H9 (cell line): ENCODE measurements at places on chromosomes 6 and 20. TPM values are rescaled to one million over a fixed set of nuclear protein-coding genes. Genes with fewer than 3 reads are reported as not detected.

The CGA gene
- total RNA-seq: not detected in 2 replicates

The MMP24 gene
- 23.0 and 24.7 TPM in 2 replicates for total RNA-seq

- DNase-seq: no peak
These were observed 120.2 kb upstream of the MAP3K4 start for GRCh38 chr6:160871320-160871719.

DNA sequence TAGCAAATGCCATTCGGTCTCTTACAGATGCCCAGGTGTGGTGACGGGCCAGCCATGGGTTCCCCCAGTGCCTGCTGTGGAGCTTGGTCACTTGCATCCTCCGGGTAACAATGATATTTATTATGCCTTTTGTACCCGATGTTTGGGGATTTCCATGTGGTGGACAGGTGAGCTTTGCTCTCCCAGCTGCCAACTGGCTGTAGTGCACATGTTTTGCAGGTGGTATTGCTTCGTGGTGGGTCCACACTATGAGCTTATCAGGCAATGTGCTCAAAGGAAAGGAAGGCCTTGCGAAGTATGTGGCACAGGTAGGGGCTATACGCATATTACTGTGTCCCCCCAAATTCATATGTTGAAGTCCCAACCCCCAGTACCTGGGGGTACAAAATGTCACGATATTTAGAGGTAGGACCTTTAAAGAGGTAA is 4.2 kb upstream of the CTCFL start:
- no peak for DNase-seq

The TINAG gene
- total RNA-seq: not detected in 2 replicates

The SYCP2L gene
- 3.5 and 4.3 TPM in 2 replicates for total RNA-seq

DNA sequence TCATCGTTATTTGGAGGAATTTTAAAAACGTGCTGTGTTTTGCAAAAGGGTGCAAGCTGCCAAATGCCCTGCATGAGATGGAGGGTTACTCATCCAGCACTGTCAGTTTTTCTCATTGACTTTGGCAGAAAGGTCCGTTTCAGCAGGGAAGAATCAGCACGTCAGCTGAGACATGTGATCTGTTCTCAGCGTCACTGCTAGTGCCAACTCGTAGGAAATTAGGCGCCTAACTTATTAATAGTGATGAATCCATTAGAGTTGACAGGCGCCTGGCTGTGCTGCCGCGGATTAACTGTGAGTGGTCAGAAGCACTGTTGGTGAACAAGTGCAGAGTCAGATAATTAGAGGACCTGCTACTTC is 175.5 kb upstream of the FOXQ1 start:
- no peak for DNase-seq

The GINS1 gene
- 74.3 and 74.5 TPM in 2 replicates for total RNA-seq

DNA sequence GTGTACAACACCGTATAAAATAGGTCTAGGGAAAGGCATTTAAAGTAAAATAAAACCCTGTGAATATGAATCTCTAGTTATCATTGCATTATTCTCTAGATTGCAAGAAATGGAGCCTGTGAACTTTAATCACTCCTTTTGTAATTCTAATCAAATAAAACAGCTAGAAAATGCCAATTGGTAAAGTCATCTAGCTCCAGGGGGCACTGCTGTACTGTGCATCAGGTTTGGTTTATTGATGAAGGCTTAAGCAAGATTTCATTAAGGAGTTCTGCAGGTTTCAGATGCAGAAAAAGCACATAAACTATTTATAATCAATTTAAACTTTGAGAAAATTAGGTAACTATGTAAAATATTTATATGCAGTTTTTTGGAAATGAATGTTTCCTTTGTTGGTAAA is 645.0 kb downstream of the PHF3 start:
- DNase-seq: no peak

The BACH2 gene
- 2.0 and 2.6 TPM in 2 replicates for total RNA-seq

The OLIG3 gene
- total RNA-seq: 0.22 and 0.42 TPM in 2 replicates

DNA sequence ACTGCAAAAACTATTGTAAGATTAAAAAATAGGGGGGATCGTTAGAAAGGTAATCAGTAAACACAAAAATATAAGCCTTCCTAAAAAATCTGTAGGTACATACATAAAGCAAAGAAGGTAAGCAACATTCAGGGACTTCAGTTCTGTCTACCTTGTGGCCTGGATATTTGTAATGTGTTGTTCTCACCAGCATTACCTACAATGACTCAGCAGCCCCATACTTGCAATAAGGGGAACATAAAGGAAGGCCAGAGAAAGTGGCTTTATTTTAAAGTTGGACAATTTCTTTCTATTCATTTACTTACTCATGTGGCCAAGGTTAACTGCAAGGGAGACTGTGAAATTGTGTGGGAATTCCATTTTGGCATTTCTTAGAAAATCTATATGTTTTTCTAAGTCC is 277.2 kb upstream of the PREP start:
- no peak for DNase-seq

- peak; percentile 34 for DNase-seq
These were observed 537 bp downstream of the PPIL4 start for GRCh38 chr6:149545258-149545753.

- no peak for DNase-seq
These were observed 374.3 kb downstream of the LMBRD1 start for GRCh38 chr6:69422475-69422874.

DNA sequence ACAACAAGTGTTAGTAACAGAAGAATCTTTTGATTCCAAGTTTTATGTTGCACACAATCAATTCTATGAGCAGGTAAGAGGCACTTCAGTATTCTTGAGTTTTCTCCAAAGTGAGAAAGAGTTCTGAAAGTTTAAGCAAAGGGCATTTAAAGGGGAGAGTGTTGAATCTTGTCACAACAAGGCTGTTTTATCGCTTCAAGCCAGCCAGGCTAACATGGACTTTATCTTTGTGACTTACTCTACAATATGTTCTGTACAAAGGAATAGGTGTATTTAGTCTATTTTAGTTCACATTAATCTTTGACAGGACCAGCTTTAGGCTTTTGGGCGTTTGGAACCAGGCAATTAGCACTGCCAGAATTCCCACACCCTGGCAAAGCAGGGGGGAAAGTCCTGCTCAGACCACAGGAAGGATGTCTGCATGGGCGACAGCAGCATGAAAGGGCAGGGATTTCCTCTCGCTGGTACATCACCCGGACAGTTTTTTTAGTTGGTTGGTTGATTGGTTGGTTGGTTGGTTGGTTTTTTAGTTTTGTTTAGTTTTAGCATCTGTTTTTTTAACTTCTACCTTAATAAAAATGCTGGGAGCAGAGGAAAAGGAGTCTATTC is 395.4 kb upstream of the SOX4 start:
- DNase-seq: no peak

The SOX4 gene
- total RNA-seq: 108 and 112 TPM in 2 replicates

The PACSIN1 gene
- 7.0 and 7.6 TPM in 2 replicates for total RNA-seq

The COL19A1 gene
- not detected in 2 replicates for total RNA-seq

The CRYBG1 gene
- total RNA-seq: 5.6 and 5.7 TPM in 2 replicates

- DNase-seq: no peak
These were observed 137.9 kb downstream of the CDH26 start for GRCh38 chr20:60096166-60096565.

GRCh38 chr6:42335896-42336295 is 115.8 kb downstream of the TRERF1 start:
- no peak for DNase-seq

- DNase-seq: no peak
These were observed 1955.7 kb upstream of the DEFB115 start for GRCh38 chr20:29301624-29302259.

DNA sequence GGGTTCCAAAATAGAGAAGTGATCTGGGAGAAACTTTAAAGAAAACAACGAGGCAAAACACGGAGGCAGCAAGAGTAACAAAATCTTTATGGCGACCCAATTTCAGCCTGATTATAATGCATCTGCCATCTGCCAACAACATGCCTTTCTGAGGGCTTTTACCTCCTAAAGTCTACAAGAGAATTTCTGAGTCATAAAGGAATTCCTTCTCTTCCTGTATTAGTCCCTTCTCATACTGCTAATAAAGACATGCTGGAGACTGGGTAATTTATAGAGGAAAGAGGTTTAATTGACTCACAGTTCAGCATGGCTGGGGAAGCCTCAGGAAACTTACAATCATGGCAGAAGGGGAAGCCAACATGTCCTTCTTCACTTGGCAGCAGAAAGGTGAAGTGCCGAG is 226.6 kb downstream of the HACE1 start:
- no peak for DNase-seq
